ENCODE measurements at places on chromosomes 6 and 20.
A peak's percentile ranks its signal among the peaks of the same experiment; 100 is the strongest.

- DNase-seq: no peak
Measured at GRCh38 chr6:6002005-6002847, 4.5 kb downstream of the NRN1 start.

GRCh38 chr20:45347936-45348778 lies at the start of gene SDC4:
Gene SDC4 (minus strand): TSS chr20:45348424. CDS start chr20:45348384, 40 bp downstream.
- peak; percentile 76 for DNase-seq

DNA sequence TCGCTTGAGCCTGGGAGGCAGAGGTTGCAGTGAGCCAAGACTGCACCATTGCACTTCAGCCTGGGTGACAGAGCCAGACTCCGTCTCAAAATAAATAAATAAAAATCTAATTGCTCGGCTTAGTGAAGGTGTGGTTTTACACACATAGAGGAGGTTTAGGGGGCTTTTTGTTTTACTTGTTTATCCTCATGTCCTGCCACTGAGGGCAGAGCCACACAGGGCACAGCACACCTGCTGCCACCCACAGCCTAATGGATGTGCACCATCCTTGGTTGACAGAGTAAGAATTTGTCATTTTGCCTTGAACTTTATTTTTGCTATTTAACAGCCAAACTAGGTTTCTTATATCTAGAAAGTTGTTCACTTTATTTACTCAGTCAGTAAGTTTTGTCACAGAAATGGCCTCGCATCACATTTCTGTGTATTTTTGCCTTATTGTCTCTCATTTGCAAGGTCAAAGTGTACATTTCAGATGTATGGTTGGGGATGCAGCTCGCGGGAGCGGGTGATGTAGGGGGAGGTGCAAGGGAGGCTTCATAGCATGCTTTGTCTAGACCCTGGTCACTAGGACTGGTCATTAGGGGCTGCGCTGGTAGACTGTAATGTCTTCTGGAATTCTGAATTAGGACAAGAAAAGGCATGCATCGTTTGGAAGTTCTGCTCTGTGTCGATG lies 67.8 kb upstream of the NAA20 start:
- no peak for DNase-seq

DNA sequence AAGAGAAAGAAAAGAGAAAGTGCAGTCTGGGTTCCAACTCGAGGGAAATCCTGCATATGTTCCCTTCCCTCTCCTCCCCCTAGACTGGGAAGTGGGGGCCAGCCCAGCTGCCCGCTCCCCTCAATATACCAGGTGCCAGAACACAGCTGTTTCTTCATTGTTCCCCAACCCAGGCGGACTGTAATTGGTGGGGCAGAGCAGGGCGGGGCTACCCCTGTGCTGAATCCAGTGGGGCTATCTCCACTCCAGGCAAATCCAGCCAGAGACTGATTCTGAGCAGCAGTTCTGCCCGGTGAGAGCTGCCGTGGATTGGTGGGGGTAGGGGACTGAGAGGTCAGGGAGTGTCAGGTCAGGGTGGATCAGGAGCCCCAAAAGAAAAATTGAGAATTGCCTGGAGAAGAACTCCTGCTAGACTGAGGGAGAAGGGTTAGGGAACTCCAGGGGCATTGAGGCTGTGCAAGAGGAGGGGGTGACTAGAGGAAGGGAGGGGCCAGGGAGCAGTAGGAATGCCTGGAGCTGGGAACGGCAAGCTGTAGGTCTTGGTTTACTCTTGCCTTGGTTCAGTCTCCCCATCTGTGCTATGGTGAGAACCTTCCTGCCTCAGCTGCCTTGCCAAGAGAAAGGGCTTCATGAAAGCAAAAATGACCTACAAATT lies at the start of gene MYMX:
TSS of gene MYMX (plus strand) at position 250 of the 655 bp plus-strand sequence. CDS start 546 bp downstream, outside the sequence.
- DNase-seq: no peak
